ENCODE measurements at places on chromosomes 3 and 15.
A peak's percentile ranks its signal among the peaks of the same experiment; 100 is the strongest.

GRCh38 chr3:56682462-56683121 lies 473 bp downstream of the TASOR start:
- peak; percentile 78 for DNase-seq

- DNase-seq, result no peak
Measured at GRCh38 chr3:153096731-153097131, 65.3 kb upstream of the RAP2B start.

DNA sequence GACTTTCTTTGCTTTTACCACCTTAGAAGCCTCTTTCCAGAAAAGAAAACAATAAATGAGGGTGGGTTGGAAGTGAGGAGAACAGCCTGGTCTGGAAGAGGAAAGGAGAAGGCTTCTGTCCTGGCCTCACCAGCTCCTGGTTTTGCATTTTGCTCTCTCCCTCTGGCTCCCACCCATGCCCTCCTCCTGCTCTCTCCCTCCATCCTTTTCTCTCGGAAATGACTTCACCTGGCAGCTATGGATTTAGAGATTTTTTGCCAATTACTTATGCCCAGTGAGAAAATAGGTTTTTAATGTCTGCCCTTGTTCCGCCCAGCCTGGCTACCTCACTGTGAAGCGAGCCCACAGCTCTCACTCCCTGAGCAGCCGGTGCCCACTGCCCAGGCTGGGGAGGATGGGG lies 77.9 kb upstream of the NTRK3 start:
- no peak for DNase-seq

- no peak for DNase-seq
Measured at GRCh38 chr3:156381253-156381652, 173.7 kb downstream of the SSR3 start.

GRCh38 chr3:124878561-124879336 lies 8.4 kb downstream of the ITGB5 start:
- peak; percentile 98 for DNase-seq

DNA sequence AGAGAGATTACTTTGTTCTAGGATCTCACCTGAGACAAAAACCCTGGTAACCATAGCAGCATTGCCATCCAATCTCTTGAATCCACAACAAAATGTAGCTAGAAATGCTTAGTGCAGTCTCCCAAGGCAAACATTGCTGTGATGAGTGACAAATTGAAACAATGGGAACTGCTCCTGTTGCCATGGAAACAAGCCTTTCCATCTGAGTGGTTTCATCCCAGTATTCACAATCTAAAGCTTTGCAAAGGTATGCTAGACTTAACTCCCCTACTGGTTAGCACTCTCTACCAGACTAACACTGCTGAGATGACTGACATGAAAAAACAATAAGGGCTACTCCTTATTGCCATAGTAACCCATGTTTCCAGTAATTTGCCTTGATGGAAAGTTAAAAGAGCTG lies 172.6 kb upstream of the CNTN3 start:
- no peak for DNase-seq

DNA sequence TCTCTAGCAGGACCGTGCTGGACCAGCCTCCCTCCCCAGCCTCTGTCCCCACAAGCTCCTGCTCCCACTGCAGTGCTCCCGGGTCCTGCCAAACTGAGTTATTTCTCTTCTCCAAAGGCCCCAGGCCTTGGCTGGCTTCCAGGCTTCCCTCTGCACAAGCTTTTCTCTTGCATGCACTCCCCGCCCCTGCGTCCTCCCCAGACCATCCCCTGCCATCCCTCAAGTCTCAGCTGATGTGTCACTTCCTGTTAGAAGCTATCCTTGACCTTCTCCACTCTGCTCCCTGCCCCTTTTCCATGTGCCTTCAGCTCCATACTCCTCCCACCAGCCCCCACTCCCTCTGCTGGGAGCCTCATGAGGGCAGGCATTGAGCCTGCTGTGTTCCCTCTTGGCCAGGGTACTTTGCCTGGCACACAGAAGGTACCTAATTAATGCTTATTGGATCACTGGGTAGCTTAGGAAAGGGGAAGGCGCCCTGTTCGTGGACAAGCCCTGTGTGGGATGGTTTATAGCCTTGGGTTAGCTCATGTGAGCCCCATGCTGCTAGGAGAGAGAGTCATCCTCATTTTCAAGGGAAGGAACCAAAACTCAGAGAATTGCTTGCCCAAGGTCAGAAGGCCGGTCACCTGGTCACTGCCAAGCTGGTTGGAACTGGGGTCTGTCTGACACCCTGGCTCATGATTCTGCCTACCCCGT lies 56.4 kb downstream of the FEM1B start:
- peak; percentile 52 for DNase-seq

DNA sequence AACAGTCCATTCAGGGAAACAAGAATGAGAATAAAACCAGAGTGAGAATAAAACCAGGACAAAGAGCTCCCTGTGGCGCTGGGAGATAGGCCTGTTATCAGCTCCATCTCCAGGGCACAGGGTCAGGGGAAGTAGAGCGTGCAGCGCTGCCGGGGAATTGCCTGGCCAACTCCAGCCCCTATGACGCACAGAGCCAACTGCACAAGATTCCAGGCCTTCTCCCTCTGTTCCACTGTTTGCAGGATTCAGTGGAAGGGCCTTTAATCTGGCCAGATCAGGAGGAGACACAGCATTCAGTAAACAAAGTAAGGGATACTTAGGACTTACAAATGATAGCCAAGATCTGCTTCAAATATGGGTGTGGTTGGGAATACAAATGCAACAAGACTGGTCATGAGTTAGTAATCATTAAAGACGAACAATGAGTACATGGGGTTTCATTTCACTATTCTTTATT lies 49.4 kb downstream of the ITGB5 start:
- peak; percentile 99 for DNase-seq

Data from fibroblast of villous mesenchyme (primary cell).